DMS79 treated with DMSO at 0.1 percent for 48 hours (cell line): ENCODE measurements at places on chromosomes 1 and 21.
A peak's percentile ranks its signal among the peaks of the same experiment; 100 is the strongest.

DNA sequence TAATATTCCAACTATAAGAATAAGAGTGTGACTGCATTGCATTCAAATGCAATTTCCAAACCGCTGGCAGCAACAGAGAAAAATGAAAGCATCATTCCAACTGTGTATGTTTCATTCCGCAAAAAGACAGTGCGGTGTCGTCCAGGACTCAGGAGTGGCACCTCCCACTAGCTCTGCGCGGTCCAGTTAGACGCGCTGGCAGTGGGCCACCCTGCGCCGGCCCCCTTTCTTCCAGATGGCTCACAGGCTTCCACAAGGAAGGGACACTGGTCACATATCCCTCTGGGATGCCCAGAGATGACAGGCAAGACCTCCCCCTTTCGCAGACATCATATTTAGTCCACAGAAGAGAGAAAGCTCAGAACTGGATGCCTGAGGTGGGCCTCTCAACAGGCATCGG is 11.9 kb downstream of the WRAP73 start:
- DNase-seq: no peak

DNA sequence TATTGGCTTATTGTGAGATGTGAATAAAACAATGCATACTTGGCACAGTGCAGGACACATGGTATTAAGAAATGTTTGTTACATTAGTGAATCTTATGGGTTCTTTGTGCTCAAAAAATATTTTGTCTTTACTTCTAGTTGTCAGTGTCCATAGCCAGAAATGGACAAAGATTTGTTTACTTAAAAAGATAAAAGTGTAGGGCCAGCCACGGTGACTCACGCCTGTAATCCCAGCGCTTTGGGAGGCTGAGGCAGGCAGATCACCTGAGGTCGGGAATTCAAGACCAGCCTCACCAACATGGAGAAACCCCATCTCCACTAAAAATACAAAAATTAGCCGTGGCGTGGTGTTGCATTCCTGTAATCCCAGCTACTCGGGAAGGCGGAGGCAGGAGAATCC is 654.6 kb upstream of the NEGR1 start:
- DNase-seq: no peak

GRCh38 chr1:2088458-2088857 is 38.2 kb downstream of the PRKCZ start:
- DNase-seq: no peak

GRCh38 chr1:234303231-234303630 is 70.0 kb upstream of the COA6 start:
- DNase-seq: no peak

DNA sequence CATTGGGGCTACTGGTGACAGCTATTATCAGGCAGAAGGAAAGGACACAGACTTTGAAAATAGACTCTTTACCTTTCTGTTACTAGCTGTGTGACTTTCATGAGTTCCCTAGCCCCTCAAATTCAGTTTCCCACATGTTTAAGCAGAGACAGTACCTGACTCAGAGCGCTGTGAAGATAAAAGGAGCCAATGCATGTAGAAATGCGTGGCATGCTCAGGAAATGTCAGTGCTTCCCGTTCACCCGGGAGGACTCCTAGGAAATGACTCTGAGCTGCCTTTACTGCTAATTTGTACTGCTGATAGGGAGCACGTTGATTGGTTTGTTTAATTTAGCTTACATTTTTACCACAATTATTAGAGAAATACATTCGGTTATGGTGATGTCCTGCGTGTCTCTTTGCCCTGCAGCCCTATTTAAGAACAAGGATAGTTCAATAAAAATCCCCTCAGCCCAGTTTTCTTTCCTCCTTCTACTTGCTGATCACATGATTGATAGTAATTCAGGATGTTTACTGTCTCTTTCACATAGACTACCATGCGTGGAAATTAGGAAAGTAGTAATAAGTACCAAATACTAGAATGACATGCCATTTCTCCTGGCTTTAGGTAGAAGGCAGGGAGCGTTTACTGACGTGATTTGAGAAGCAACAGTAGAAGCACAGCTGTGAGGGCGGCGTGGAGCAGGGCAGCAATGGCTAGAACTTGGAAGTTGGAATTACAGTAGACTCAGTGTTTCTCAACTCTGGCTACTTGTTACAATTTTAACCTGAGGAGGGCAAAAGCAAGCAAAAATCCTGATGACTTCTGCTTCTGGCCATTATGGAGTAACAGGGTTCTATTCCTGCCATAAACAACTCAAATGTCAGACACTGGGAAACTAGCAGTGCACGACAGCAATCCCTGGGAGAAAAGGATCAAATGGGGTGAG is 15.9 kb downstream of the PDIK1L start:
- no peak for DNase-seq

- DNase-seq: no peak
Measured at GRCh38 chr1:219666242-219666641, 53.3 kb upstream of the ZC3H11B start.

DNA sequence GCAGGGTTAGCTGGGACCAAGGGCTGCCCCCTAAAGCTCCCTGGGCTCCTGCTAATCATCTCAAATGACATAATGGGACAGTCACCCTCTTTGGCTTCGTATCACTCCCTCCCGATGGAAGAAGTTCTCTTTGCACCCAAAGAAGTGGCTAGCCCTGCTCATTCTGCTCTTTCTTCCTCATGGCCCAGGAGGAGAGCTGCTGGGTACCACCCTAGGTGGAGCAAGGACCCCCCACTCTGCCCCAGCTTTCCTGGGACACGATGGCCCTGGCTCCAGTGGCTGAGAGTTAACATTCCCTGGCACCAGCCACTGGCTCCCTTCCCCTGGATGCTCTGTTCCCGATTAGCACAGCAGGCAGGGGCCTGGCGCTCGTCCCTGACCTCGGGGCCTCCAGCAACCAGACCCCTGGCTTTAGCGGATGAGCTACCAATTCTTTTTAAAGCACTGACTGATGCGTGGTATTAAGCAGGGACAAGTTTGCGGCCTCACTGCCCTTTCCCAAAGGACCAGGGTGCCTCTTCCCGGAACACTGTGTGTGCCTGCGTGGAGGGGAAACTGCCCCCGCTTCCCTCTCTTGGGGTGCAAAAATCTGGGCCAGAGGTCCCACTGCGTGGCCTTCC is 1.2 kb downstream of the MYOM3 start:
- no peak for DNase-seq

GRCh38 chr1:33294071-33295010 is 26.6 kb downstream of the A3GALT2 start:
- no peak for DNase-seq

DNA sequence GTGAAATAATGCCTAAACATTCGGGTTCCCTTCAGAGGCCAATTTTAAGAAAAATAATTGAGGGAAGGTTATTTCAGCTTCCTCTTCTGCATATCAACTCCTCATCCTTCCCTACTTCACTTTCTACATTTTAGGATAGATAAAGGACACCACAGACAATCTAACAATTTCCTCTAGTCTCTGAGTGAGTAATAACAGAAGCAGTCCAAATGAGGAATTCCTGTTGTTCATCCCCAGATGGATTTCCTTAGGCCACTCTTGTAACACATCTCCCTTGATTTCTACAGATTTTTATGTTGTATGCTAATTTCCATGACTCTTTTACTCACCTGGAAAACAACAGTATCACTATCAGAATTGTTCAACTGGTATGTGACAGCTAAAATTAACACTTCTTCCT is 87.7 kb upstream of the LYPLAL1 start:
- DNase-seq: no peak

GRCh38 chr1:1677718-1678580 is 14.6 kb downstream of the SLC35E2B start:
- DNase-seq: no peak

DNA sequence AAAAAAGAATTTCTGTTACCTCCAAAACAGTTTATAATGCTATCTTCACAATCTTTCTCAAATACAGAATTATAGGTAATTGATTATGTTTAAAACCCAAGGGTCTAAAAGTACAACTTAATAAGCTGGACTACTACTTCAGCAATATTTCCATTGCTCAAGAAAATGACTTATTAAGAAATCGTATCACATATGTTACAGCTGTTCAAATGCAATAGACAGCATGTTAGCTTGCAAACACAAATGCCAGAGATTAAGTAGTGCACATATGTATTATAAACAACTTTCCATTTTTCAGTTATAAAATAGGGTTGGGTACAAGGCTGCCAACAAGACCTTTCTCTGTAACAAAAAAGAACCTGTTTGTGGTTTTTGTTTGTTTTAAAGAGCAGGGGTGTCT is 211.0 kb upstream of the DMRTA2 start:
- DNase-seq: no peak

GRCh38 chr1:88111816-88112215 is 572.3 kb upstream of the PKN2 start:
- no peak for DNase-seq

DNA sequence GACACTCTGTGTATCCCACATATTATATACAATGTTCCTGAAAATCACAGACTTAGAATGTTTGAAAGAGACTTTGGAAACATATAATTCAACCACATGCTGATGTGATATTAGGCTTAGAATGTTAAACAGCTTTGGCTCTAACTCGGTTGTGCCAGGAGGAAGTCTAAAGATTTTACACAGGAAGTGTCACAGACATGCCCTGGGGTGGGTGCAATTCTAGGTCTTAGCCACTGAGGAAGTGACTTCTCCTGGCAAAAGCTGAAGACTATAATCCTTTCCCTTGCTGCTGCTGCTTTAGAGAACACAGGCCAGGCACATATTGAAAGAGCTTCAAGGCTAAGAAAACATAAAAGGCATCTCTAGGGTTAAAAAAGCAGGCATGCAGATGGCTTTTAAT is 51.0 kb downstream of the RPL5 start:
- DNase-seq: no peak

GRCh38 chr1:58402444-58402843 is 144.1 kb downstream of the OMA1 start:
- no peak for DNase-seq

GRCh38 chr1:58460469-58460868 is 86.1 kb downstream of the OMA1 start:
- no peak for DNase-seq

GRCh38 chr1:83087851-83088250 is 911.1 kb downstream of the TTLL7 start:
- no peak for DNase-seq

- no peak for DNase-seq
Measured at GRCh38 chr1:19342894-19343616, 30.9 kb downstream of the SLC66A1 start.

GRCh38 chr21:31870472-31871193 is 2.2 kb upstream of the HUNK start:
- DNase-seq: no peak

DNA sequence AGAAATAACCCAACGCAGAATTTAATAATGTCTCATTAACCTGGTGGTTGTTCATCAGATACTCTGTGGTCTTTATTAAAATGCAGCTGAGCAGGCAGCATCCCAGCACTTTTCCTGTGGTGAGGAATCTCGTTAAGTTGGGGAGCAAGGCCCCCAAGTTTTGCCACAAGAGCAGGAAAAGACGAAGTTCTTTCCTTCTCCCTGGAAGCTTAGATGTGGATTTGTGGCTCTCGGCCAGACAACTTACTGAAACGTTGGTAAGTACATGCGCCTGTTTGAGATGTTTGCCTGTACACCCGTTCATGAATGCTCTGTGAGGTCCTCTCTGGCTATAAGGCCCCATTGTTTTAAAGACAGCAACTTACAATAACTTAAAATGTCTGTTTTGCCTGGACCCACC is 34.3 kb upstream of the PDE9A start:
- no peak for DNase-seq

GRCh38 chr1:44604157-44604955 is 69.9 kb downstream of the TMEM53 start:
- peak; percentile 51 for DNase-seq

DNA sequence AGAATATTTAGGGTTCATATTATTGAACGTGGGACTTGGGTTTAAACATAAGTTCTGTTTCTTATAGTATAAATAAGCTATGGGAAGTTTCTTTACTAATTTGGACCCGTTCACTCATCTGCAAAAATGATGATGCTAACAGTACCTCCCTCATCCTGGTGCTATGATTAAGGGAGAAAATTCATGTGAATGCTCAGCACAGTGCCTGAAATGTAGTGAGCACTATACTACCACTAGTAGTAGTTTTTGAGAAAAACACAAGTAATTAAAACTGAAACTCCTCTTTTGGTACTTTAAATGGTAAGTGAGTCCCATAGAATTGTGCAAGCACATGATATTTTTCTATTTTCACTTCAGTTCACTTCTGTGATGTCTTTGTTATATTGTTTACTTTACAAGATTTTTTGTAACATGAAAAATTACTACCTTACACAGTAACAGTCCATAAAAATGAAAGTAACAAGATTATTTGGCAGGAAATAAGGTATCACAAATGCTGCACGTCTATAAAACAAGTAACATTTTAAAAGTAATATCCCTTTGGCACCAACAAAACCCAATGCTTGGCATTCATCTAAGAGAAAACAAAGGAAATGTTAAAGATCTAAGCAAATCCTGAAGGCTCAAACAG is 11.3 kb upstream of the PTPRC start:
- DNase-seq: no peak

GRCh38 chr1:51715369-51715768 is 98.5 kb downstream of the OSBPL9 start:
- no peak for DNase-seq

GRCh38 chr1:84789014-84789413 is 98.8 kb upstream of the SSX2IP start:
- no peak for DNase-seq

DNA sequence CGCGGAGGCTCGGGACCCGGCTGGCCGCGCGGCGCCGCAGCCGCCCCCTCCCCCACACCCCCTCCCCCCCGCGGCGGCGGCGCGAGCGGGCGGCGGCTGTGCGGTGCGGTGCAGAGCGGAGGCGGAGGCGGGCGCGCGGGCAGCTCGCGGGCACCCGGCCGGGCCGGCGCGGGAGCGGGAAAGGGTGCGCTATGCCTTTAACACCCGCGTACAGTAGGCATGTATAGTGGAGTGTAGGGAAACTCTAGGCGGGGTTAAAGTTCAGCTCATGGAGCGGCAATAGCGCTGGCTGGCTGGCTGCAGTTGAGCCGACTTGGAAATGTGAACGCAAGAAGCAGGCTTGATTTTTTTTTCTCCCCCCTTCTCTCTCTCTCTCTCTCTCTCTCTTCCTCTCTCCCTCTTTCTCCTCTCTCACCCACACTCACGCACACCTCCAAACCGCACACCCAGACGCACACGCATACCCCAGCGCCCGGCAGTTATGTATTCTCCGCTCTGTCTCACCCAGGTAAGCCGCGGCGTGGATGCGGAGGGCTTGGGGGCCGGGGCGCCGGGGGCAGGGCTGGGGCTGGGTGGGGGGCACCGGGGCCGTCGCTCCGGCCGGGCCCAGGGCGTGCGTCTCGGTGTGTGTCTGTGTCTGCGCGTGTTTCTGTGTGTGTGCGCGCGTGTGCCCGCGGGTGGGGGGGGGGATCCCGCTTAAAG is at the start of gene NFIA:
TSS of gene NFIA (plus strand) at position 251 of the 702 bp plus-strand sequence.
- peak; percentile 48 for DNase-seq

- DNase-seq: no peak
Measured at GRCh38 chr1:246300626-246301549, 206.2 kb downstream of the SMYD3 start.

GRCh38 chr1:179823693-179824092 is 53.9 kb downstream of the TOR1AIP2 start:
- DNase-seq: no peak

GRCh38 chr1:201570181-201570885 is 31.4 kb downstream of the NAV1 start:
- DNase-seq: no peak
